ENCODE measurements at places on chromosomes 4 and X. TPM values are rescaled to one million over a fixed set of nuclear protein-coding genes. Genes with fewer than 3 reads are reported as not detected.
A peak's percentile ranks its signal among the peaks of the same experiment; 100 is the strongest.

DNA sequence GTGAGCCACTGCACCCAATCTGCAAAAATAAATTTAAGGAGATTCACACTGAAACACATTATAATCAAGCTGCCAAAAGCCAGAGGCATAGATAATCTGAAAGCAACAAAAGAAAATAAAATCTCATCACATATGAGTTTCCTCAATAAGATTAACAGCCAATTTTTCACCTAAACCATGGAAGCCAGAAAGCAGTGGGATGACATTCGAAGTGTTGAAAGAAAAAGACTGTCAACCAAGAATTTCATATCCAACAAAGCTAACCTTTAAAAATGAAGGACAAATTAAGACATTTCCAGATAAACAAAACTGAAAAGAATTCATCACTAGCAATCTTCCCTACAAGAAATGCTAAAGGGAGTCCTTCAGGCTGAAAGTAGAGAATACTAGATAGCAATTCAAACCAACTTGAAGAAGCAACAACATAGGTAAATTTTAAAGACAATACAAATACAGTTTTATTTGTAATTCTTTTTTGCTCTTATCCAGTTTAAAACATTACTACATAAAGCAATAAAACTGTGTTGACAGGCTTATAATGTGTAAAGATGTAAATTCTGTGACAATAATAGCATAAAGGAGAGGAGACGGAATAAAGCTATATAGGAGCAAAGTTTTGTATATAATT, 23.1 kb upstream of the KLHL8 start:
- H3K27ac ChIP-seq = no peak overlapping the region
- no peak overlapping the region for H3K4me3 ChIP-seq
- H3K27me3 ChIP-seq = no peaks in the 10 kb centered on the region
- DNase-seq = no peak
- H3K4me1 ChIP-seq = no peaks in the 10 kb centered on the region
- H3K36me3 ChIP-seq = no peaks in the 10 kb centered on the region

- H3K36me3 ChIP-seq = no peaks in the 10 kb centered on the region
- H3K4me1 ChIP-seq = peaks cover 2% of the 10 kb centered on the region
- DNase-seq = no peak
- H3K4me3 ChIP-seq = no peak overlapping the region
These were observed 51.1 kb downstream of the RPS6KA3 start for GRCh38 chrX:20215565-20215964.

GRCh38 chr4:150007512-150007911, 70.7 kb upstream of the DCLK2 start:
- H3K36me3 ChIP-seq = no peaks in the 10 kb centered on the region
- H3K27me3 ChIP-seq = no peaks in the 10 kb centered on the region
- H3K27ac ChIP-seq = peak overlapping the region; percentile 59
- peak; percentile 90 for DNase-seq
- H3K4me1 ChIP-seq = peaks cover 37% of the 10 kb centered on the region

DNA sequence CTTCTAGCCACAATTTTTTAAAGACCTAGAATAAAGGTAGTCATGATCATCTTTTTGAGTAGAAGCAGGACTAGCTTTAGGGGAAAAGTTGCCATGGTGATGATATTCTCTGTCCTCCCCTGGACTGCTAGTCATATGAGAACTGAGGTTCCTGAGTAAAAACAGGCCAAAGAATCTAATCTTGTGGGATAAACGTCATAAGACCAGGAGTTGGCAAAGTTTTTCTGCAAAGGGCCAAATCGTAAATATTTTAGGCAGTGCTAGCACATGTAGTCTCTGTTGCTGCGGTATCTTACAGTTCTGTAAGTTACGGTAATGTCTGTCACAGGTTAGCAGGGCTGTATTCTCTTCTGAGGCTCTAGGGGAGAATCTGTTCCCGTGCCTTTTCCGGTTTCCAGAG, 3.4 kb downstream of the PRPS2 start:
- no peaks in the 10 kb centered on the region for H3K27me3 ChIP-seq
- H3K36me3 ChIP-seq = no peaks in the 10 kb centered on the region
- no peaks in the 10 kb centered on the region for H3K4me1 ChIP-seq
- no peak for DNase-seq

DNA sequence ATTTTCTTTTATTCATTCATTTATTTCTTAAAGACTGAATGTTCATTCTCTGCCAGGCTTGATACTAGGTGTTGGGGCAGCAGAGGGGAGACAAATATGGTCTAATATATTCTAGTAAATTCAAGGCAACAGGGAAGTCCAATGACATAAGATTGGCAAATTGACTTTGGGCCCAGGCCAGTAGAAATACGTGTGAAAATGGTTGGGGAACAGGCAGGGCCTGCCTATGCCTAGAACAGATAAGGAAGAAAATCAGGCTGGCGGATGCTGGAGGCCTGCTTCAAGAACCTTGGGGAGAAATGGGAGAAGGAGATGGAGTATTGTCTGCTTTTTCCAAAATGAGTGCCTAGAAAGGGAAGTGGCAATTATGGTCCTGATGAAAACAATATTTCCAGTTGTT, 108.6 kb downstream of the RTL5 start:
- no peaks in the 10 kb centered on the region for H3K27me3 ChIP-seq
- H3K27ac ChIP-seq = no peak overlapping the region
- H3K36me3 ChIP-seq = no peaks in the 10 kb centered on the region
- peaks cover 22% of the 10 kb centered on the region for H3K4me1 ChIP-seq

GRCh38 chrX:130594453-130594916, 192.7 kb downstream of the RBMX2 start:
- no peak overlapping the region for H3K27ac ChIP-seq
- DNase-seq = no peak
- no peaks in the 10 kb centered on the region for H3K36me3 ChIP-seq
- H3K27me3 ChIP-seq = no peaks in the 10 kb centered on the region
- H3K4me1 ChIP-seq = no peaks in the 10 kb centered on the region
- no peak overlapping the region for H3K4me3 ChIP-seq

GRCh38 chrX:30010471-30010870, 204.9 kb upstream of the MAGEB2 start:
- H3K27ac ChIP-seq = no peak overlapping the region
- no peak for DNase-seq
- H3K27me3 ChIP-seq = no peaks in the 10 kb centered on the region
- no peaks in the 10 kb centered on the region for H3K36me3 ChIP-seq

- DNase-seq = no peak
- no peak overlapping the region for H3K4me3 ChIP-seq
- no peaks in the 10 kb centered on the region for H3K36me3 ChIP-seq
- H3K4me1 ChIP-seq = no peaks in the 10 kb centered on the region
- H3K27me3 ChIP-seq = peaks cover 3% of the 10 kb centered on the region
These were observed 189.3 kb upstream of the ANXA3 start for GRCh38 chr4:78362310-78362709.

- no peaks in the 10 kb centered on the region for H3K4me1 ChIP-seq
- no peak for DNase-seq
- no peaks in the 10 kb centered on the region for H3K27me3 ChIP-seq
- no peak overlapping the region for H3K27ac ChIP-seq
These were observed 47.8 kb upstream of the CAMK2D start for GRCh38 chr4:113809311-113809710.

GRCh38 chrX:129495900-129496299, 27.4 kb downstream of the SMARCA1 start:
- H3K4me1 ChIP-seq = peaks cover 31% of the 10 kb centered on the region
- peak overlapping the region; percentile 38 for H3K27ac ChIP-seq
- peak; percentile 45 for DNase-seq
- H3K36me3 ChIP-seq = peaks cover 16% of the 10 kb centered on the region

DNA sequence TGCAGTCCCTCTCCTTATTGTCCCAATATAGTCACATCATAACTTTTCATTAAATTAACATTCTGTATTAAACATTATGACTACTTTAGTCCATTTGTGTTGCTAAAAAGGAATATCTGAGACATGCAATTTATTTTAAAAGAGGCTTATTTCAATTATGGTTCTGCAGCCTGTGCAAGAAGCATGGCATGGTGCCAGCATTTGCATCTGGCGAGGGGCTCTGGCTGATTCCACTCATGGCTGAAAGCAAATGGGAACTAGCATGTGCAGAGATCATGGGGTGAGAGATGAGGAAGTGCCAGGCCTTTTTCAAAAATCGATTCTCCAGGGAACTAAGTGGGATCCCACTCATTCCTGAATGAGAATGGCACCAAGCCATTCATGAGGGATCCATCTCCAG, 476.3 kb upstream of the RPS6KA3 start:
- no peaks in the 10 kb centered on the region for H3K36me3 ChIP-seq
- H3K4me1 ChIP-seq = no peaks in the 10 kb centered on the region

DNA sequence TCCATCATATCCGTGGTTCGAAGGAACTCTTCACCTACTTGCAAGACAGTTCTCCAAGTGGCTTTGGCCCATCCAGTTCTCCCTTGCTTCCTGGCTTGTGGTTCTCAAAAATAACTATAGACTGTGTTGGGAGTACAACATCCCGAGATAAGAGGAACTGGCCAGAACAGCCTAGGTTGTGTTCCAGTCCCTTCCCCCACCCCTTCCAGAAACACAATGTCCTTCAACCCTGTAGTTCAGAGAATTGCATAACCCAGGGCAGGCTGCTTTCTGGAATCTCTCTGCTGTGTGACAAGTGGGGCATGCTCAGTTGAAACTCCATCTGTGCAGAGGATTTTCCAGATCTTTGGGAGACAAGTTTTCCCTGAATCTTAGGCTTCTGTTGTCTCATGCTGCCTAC, 206.5 kb downstream of the PCDH10 start:
- H3K4me1 ChIP-seq = no peaks in the 10 kb centered on the region
- no peaks in the 10 kb centered on the region for H3K36me3 ChIP-seq
- H3K27ac ChIP-seq = no peak overlapping the region
- no peaks in the 10 kb centered on the region for H3K27me3 ChIP-seq
- DNase-seq = no peak
- no peak overlapping the region for H3K4me3 ChIP-seq

DNA sequence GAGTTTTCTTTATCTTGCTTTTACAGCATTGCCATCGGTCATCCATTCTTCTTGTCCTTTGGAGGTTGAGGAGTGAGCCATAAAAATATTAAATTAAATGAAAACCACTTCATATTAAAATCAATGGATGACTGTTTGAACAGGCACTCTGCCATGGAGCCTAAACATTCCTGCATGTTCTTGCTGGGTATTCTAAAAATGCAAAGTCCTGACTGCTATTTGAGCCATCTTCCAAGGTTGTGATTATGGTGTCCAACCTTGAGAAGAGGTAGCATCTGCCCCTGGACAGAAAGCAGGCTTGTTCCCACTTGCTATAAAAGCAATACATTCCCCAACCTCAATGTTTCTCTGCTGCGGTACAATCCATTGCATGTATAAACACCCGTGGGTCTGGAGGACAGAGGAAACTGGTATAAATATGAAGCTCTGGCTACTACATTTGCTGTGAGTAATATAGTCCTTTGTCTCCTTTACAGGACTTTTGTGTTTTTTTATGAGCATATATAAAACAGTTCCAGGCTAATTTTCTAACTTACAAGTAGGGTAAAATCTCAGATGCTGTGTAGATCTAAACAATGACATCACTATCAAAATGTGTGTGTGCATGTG, 70.9 kb upstream of the FAT4 start:
- DNase-seq = peak; percentile 5
- H3K4me3 ChIP-seq = no peak overlapping the region
- no peaks in the 10 kb centered on the region for H3K27me3 ChIP-seq
- no peak overlapping the region for H3K27ac ChIP-seq
- peaks cover 3% of the 10 kb centered on the region for H3K4me1 ChIP-seq
- no peaks in the 10 kb centered on the region for H3K36me3 ChIP-seq

GRCh38 chr4:122152711-122153226, 638 bp downstream of the BLTP1 start:
- peaks cover 8% of the 10 kb centered on the region for H3K4me1 ChIP-seq
- peak overlapping the region; percentile 69 for H3K27ac ChIP-seq
- H3K4me3 ChIP-seq = peak overlapping the region; percentile 95
- DNase-seq = peak; percentile 25
- H3K36me3 ChIP-seq = no peaks in the 10 kb centered on the region

DNA sequence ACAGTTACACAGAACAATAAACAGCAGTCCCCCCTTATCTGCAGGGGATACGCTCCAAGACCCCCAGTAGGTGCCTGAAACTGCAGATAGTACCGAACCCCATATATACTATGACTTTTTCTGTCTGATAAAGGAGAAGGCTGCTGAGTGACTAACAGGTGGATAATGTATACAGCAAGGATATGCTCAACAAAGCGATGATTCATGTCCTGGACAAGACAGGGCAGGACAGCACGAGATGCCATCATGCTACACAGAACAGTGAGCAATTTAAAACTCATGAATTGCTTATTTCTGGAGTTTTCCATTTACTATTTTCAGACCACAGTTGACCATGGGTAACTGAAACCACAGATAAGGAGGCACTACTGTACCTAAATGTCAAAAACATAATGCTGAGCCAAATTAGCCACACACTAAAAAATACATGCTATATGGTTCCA, 76.1 kb downstream of the MANBA start:
- no peaks in the 10 kb centered on the region for H3K36me3 ChIP-seq
- H3K27ac ChIP-seq = no peak overlapping the region
- peaks cover 19% of the 10 kb centered on the region for H3K4me1 ChIP-seq
- no peak overlapping the region for H3K4me3 ChIP-seq

- DNase-seq = no peak
- H3K36me3 ChIP-seq = no peaks in the 10 kb centered on the region
- H3K27me3 ChIP-seq = no peaks in the 10 kb centered on the region
- no peak overlapping the region for H3K4me3 ChIP-seq
- H3K27ac ChIP-seq = no peak overlapping the region
These were observed 157.9 kb downstream of the GBA3 start for GRCh38 chr4:22850630-22851029.

DNA sequence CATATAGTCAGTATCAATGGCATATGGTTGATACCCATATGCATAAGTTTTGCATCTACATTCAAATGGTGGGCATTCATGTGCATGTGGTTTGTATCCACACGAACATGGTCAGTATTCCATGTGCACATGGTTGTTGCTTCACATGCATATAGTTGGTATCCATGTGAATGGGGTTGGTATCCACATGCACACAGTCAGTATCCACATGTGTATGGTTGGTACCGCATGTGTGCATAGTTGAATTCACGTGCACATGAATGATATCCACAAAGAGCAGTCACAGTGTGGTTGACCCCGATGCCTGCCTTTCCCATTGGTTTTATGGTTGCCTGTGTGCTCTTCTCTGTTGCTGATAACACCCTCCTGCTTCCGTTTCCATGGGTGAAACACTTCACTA, 427.9 kb downstream of the STIM2 start:
- no peaks in the 10 kb centered on the region for H3K36me3 ChIP-seq
- DNase-seq = no peak
- H3K27ac ChIP-seq = no peak overlapping the region
- no peak overlapping the region for H3K4me3 ChIP-seq
- no peaks in the 10 kb centered on the region for H3K4me1 ChIP-seq

- peaks cover 5% of the 10 kb centered on the region for H3K36me3 ChIP-seq
- H3K27ac ChIP-seq = no peak overlapping the region
- no peak overlapping the region for H3K4me3 ChIP-seq
- no peak for DNase-seq
- H3K4me1 ChIP-seq = no peaks in the 10 kb centered on the region
These were observed 62.4 kb downstream of the RPS6KA3 start for GRCh38 chrX:20204351-20204750.

The STS gene
- total RNA-seq = 4.6 TPM

The XG gene
- total RNA-seq = 0.30 TPM

The KLF8 gene
- 6.8 TPM for total RNA-seq

The SYNPO2 gene
- total RNA-seq = 4.7 TPM
